A549 treated with Hydrocortisone at 1 μM for 4 hours (cell line): ENCODE measurements at places on chromosomes 13 and 19. TPM values are rescaled to one million over a fixed set of nuclear protein-coding genes. Genes with fewer than 3 reads are reported as not detected.

ZNF8 gene
- total RNA-seq, result 0.89 to 1.8 TPM (median 0.97 TPM) in 5 replicates

TEX101 gene
- not detected in 5 replicates for total RNA-seq

PGLYRP2 gene
- total RNA-seq, result 0.10 TPM in 1 of 5 replicates, not detected in the others

ZNF566 gene
- total RNA-seq, result 7.9 to 10.3 TPM (median 9.6 TPM) in 5 replicates

SHISA2 gene
- not detected in 5 replicates for total RNA-seq

FGF22 gene
- 0.37 to 0.75 TPM (median 0.55 TPM) in 5 replicates for total RNA-seq

GJA3 gene
- total RNA-seq, result 1.1 to 1.2 TPM (median 1.2 TPM) in 5 replicates

EBI3 gene
- total RNA-seq, result 2.5 to 3.9 TPM (median 3.4 TPM) in 5 replicates

KLK4 gene
- 0.12 TPM in 1 of 5 replicates, not detected in the others for total RNA-seq
